ENCODE measurements at places on chromosomes 3 and 15.

DNA sequence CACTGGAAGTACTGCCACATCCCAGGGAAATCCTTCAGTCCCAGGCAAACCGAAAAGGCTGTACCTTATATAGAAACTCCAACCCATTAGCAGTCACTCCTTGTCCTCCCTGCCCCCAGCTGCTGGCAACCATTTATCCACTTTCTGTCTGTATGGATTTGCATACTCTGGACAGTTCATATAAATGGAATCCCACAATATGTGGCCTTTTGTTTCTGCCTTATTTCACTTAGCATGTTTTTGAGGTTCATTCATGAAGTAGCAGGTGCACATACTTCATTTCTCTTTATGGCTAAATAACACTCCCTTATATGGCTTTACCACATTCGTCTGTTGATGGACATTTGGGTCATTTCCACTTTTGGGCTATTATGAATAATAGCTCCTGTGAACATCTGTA is 51.6 kb upstream of the CMTM8 start:
- no peak for DNase-seq

DNA sequence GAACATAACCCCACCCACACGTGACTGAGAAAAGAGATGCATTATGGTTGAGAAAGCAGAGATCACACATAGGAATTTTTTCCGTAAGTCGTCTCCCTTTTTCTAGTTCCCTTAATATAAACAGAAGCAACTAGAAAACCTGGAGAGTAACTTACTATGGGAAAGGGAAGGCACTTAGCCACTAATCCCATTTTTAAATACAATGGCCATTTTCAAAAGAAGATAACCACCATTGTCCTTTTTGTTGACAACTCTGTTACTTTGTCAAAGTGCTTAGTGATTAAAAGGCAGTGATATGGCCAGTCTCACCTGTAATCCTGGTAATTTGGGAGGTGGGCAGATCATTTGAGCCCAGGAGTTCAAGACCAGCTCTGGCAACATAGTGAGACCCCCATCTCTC is 184.4 kb upstream of the UMPS start:
- no peak for DNase-seq

DNA sequence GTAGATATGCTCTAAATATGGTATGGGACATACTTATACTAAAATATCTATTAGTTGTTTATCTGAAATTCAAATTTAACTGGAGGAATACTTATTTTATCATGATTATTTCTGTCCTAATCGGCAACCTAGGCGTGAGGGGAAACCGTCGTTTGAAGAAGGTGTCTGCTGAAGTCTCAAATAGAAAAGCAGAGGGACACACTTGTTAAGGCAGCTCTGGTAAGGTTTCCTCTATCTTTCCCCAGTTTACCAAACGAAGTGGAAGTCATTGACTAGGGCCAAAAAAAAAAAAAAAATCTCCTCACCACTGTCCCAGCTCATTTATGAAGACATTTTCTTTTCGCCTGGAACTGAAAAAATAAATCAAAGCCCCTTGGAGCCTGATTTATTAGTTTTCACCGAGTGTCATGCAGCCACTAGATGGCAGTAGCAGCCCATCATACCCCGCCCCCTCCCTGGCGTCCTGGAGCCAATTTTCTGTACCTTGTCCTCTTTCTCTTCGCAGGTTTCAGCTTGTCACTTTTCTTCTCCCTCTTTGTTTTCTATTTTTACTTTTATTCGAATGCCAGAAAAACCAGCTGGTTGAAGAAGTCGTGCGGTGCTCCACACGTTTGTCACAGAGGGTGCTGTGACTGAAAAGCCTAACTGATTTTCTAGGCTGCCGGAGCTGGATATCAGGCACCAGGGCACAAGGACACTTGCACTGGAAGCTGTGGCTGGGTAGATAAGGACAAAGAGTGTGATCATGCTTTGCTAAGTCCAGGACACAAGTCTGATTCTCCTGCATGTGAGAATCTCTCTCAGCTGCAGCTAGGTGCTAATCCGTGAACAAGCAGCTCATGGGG is 238.7 kb downstream of the ZPLD1 start:
- peak; percentile 55 for DNase-seq

DNA sequence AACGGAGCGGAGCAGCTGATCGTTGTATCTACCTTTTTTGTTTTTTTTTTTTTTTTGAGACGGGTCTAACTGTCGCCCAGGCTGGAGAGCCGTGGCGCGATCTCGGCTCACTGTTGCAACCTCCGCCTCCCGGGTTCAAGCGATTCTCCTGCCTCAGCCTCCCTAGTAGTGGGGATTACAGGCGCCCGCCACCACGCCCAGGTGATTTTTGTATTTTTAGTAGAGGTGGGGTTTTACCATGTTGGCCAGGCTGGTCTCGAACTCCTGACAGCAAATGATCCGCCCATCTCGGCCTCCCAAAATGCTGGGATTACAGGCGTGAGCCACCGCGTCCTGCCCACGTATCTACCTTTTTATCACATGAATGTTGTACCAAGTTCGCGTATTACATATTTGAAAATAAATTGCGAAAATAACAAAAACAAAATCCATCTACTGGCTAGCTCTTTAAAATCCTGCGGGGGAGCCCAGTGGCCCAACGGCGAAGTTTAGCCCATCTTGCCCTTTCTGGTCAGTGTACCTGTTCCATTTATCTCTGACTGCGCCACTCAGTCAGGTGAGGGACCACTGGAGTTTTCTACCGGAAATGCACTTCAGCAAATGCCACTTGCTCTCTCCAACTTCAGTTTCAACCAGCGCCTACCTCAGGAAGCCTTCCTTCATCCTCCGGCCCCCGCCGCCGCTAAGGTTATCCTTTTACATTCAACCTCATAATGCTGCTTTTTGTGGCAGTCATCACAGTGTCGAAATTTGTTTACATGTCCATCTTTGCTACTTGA is 1.2 kb upstream of the EIF3J start:
- DNase-seq: peak; percentile 24

GRCh38 chr15:52162260-52162659 is 28.9 kb downstream of the GNB5 start:
- DNase-seq: no peak

DNA sequence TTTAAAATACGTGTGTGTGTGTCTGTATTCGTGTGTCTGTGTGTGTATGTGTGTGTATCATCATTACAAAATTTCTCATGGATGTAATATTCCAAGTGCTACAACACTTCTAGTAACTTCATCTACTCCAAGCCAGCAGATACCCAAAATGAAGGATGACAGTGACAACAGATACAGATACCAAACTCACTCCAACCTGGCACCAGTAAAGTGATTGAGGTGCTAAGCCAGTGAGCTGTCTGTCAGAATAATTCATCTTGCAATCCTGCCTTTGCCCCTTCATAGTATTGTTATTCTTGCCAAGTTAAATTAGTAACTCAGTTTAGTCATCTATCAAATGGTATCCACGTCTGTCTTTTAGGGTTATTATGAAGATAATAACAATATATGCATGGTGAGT is 58.1 kb downstream of the PLOD2 start:
- DNase-seq: no peak

DNA sequence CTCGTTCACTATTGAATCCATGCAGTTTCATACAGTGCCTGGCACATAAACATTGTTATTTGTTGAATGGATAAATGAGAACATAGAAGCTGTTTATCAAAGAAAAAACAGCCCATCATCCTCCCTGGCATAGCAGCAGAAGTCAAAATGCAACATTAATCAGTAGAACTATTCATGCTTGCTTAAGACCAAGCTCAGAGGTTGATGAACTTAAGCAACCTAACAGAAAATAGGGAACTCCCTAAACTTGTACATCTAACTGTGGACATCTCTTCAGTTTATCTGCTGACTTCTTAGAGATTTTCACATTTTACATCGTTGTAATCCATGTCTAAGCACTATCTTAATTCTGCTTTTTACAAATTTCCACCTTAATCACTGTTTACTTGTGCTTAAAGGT is 29.2 kb downstream of the SENP8 start:
- no peak for DNase-seq

DNA sequence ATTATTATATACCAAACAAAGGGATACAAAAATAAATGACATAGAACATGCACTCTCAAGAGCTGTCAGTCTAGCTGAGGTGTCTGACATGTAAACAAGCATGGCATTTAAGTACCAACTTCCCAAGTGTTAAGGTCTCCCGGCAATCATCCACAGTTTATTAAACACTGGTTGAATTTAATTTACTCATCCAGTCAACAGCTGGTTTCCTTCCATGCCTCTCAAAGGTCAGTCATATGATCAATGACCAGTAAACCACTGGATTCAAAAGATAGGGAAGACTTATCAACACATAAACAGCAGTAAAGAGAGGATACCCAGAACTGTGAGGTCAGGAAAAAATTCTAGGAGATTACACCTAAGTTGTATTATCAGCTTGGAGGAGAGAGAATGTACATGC is 80.4 kb downstream of the ADAM10 start:
- no peak for DNase-seq

DNA sequence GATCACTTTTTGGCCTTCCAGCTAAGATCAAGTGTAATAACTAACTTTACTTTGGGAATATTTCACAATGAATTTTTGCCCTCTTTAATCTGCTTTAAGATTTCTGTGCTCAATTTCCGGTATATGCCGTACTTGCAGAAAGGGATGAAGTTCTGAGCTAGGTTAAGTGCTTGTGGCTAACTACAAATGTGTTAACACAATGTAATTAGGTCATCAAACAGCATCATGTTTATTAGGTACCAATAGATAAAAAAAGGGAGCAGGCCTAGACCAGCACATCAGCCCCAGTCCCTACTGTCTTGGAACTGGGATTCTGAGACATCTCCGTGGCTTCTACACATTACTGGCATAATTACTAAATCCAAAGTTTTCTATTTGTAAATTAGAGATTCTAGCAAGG is 932.7 kb upstream of the CFAP20DC start:
- DNase-seq: no peak

GRCh38 chr3:173913397-173913796 is 515.9 kb downstream of the NLGN1 start:
- DNase-seq: no peak

GRCh38 chr3:23829242-23829934 is 23.6 kb downstream of the UBE2E1 start:
- DNase-seq: no peak

- DNase-seq: no peak
Observed at GRCh38 chr15:29670998-29671981, 151.0 kb downstream of the TJP1 start.

- DNase-seq: no peak
Observed at GRCh38 chr3:97713634-97714033, 50.9 kb upstream of the ARL6 start.
